ENCODE measurements at places on chromosomes 3 and 15.
A peak's percentile ranks its signal among the peaks of the same experiment; 100 is the strongest.

DNA sequence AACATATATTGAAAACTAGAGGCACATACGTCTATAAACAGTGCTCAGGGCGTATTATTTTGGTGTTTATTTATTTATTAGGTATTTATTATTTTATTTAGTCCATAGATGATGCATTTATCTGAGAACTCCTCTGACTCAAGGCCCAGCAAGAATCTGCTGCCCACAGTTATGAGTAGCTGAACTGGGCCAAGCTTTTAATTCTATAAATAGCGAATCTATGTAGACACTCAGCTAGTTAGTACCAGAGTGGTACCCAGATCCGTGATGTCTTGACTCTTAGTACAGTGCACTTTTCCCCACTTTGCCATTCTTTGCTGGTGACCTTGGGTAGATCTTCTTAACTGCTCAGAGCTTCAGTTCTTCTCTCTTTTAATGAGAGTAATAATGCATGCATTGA lies 370.4 kb upstream of the TPRG1 start:
- DNase-seq, result no peak

- peak; percentile 61 for DNase-seq
Observed at GRCh38 chr3:66386925-66387650, 113.7 kb downstream of the LRIG1 start.

GRCh38 chr3:197372047-197372661 lies 73.7 kb upstream of the DLG1 start:
- no peak for DNase-seq

DNA sequence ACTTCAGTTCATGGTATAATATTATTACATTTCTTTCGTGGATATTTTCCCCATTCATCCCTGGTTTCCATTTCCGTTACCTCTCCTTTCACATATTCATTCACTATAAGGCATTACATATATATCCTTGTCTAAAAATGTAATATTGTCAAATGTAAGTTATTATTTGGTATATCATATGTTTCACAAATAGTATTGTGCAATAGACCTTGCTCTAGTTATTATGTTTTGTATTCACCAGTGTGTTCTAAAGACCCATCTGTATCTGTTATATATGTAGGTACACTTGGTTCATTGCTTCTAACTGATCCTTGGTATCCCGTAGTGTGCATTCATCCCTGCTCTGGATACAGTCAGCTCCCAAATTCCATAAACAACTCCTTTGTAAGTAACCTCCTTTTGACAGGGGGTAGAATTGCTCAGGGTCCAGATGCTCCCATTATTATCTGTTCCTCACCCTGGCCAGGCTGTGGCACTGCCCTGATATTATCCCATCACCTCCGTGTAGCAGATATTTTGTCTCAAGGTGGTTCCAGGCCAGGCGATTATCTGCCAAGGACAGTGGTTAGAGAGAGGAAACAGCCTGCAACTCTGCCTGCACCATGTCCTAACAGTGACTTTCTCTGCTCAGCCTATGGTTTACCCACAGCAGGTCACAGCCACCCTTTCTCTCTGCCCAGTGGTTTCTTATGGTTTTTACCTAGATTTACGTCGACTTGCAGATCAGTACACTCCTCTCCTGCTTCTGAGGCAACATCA lies 29.2 kb downstream of the PAQR9 start:
- DNase-seq, result no peak

DNA sequence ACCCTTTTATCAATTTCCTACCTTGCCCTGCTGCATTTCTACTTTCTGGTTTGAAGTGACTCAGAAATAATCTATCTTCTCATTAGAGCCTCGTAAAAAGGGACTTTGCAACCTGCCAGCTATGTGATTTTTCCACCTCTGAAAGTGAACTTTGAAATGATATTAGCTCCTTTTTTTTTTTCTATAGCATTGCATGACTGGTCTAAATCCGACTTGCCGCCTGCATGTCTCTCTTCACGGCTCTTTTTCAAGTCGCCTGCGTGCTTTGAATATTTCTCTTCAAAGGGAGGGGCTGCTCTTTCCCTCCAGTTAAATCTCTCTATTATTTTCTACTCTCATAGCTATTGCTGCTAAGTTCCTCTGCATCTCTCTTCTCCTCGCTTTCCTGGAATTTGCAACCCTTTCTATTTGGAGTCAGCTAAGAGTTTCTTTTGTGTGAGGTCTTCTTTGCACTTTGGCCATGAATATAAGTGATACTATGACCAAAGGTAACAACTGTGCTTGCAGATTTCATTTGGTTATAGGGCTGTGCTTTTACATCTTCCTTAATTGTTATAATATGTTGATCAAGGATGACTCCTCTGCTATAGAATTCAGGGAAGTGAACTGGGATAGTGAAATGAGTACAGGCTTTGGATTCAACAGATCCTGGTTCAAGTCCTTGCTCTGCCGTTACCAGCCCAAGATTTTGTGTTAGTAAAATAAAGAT lies 541.1 kb downstream of the AGBL1 start:
- DNase-seq, result no peak

DNA sequence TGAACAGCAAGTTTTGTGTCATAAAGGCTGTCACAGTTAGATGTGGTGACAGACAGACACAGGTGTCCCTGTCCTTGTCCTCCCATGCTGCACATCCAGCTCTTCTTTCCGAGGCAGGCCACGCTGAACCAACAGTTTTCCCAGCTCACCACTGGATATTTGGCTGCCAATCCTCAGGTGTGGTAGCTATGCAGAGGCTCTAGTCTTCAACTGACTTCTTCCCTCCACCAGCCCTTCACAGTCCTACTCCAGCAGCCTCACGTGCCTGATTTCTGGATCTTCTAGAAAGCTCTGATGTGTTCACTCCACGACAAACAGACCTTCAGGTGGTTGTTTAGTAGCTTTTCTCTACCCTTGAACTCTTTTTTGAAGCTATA lies 145.5 kb downstream of the UACA start:
- DNase-seq, result no peak

GRCh38 chr3:128468791-128469527 lies 2.3 kb upstream of the DNAJB8 start:
- no peak for DNase-seq

DNA sequence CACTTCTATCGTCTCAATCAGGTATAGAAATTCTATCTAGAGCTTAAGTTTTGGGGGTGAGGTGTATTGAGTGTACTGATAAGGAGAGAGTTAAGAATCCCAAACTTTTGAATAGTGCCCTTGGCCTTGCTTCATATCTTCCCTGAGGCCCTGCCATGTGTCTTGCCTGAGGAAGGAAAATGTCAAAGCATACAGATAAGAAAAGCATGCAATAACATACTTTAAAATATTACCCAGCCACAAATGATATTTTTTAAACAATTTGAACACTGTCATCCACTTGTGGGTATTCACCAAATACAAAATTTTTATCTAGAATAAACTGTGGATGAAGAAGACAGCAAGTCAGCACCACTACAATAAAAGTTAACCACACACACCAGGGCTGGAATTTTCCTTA lies 631.0 kb upstream of the ALCAM start:
- DNase-seq, result no peak

GRCh38 chr3:130077636-130078035 lies 4.0 kb upstream of the ALG1L2 start:
- DNase-seq, result no peak

- no peak for DNase-seq
Observed at GRCh38 chr15:26867200-26868007, 542 bp downstream of the GABRA5 start.

DNA sequence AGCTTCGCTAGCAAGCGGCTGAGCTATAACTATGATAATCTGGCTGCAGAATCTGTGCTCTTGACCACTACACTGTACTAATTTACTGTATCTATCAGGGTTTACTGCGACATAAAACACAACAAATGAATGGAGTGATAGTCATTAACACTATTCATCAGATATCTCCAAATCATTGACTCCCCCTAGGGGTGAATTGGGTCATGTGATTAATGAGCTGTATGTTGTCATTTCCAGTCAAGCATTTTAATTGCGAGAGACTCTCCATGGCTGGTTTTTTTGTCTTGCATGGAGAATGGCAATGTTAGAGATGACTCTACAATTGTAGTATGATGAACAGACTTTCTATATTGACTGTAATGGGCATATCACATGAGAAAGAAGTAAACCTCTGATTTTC lies 10.5 kb upstream of the TM4SF18 start:
- DNase-seq, result no peak

- DNase-seq, result no peak
Observed at GRCh38 chr3:48233542-48233941, 7.4 kb upstream of the ZNF589 start.

DNA sequence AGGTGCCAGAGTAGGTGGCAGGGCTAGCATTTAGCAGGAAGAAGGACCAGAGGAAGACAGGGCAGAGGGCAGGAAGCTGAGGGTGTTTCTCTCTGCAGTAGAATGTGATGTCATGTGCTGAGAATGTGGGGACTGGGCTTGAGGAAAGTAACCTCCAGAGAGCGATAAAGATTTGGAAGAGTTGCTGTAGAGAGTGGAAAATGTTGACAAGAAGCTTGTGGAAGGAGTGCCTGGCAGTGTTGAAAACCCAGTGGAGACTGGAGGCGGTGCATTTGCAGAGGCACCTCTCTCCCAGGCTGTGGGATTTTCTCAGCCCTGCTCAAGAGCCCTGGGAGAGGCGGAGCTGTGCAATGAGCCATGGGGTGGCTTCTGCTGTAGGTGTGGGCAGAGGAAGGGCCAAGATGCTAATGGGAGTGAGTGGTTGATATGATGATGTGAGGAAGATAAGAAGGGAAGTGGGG lies 54.8 kb downstream of the MESD start:
- no peak for DNase-seq

- no peak for DNase-seq
Observed at GRCh38 chr3:123409443-123410148, 39.3 kb downstream of the ADCY5 start.

- DNase-seq, result no peak
Observed at GRCh38 chr3:181311186-181311585, 321.6 kb upstream of the DNAJC19 start.

DNA sequence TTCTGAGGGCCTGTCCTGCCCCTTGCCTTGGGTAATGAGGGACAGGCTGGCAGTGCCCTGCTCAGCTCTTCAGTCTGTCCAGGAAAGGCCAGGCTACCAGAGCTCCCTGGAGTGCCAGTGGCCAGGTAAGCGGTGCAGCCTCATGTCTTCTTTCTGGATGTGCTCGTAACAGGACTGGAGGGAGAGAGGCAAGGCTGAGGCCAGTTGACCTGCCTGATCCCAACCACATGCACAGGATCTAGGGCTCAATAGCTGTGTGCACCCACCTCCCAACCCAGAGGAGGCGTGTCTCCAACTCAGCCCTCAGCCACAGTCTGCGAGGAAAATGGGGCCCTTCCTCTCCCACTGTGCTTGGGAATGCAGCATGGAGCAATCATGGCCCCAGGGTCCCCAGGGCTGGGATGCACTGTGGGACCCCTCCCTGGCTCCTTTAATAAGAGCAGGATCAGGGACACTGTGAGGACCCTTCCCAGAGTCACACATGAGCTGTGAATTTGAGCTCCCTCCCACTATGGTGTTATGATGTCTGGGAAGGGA lies 22.5 kb downstream of the ALS2CL start:
- DNase-seq, result no peak

DNA sequence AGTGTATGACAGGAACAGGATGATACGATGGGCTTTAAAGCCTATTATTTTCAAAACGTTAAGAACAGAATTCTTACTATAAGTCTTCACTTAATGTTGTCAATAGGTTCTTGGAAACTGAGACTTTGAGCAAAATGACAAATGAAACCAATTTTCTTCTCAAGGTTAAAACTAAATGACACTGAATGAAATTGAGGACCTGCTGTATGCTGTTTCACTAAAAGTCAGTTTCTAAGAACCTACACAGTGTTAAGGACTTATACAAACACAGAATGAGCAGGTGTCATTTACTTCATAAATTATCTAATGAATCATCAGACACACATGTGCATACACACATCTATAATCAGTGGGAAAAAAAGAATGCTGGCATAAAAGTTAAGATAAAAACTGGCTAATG lies 106.9 kb downstream of the RFTN1 start:
- no peak for DNase-seq

- no peak for DNase-seq
Observed at GRCh38 chr3:13415236-13415986, 4.7 kb downstream of the NUP210 start.

GRCh38 chr3:64354221-64354620 lies 129.0 kb upstream of the PRICKLE2 start:
- no peak for DNase-seq

DNA sequence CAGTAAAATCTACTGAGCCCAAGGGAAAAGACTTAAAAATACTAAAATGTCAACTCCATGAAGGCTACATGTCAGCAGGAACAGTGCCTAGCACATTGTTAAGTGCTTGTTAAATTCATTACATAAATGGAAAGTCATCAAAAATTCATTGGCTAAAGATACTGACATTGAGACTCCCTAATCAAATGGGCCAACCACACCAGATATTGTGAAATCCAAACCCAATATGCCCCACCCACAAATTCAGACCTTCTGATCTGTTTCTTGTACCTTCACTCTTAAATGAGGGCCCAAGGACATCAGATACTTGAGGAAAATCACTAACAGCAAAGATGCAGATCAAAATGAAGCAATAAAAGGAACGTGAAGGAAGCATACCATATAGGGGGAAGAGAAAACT lies 20.7 kb downstream of the MRPS22 start:
- DNase-seq, result no peak

DNA sequence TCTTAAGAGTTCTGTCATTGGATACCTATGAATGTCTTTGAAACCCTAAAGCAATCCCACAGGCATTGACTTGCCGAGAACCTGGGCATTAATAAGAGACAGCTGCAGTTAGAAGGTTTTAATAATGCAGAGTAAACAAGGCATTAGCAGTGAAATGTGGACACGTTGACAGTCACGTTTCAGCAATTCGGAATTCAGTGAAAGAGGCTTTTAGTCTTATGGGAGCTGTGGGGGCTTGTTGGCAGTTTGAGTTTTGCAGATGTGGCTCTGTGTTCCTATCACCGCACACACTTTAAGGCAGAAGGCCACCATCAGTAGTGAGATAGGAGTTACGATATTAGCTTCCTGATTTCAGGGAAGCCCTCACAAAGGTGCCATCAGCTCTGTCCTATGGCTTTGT lies 145.2 kb upstream of the NUDT16 start:
- DNase-seq, result no peak

DNA sequence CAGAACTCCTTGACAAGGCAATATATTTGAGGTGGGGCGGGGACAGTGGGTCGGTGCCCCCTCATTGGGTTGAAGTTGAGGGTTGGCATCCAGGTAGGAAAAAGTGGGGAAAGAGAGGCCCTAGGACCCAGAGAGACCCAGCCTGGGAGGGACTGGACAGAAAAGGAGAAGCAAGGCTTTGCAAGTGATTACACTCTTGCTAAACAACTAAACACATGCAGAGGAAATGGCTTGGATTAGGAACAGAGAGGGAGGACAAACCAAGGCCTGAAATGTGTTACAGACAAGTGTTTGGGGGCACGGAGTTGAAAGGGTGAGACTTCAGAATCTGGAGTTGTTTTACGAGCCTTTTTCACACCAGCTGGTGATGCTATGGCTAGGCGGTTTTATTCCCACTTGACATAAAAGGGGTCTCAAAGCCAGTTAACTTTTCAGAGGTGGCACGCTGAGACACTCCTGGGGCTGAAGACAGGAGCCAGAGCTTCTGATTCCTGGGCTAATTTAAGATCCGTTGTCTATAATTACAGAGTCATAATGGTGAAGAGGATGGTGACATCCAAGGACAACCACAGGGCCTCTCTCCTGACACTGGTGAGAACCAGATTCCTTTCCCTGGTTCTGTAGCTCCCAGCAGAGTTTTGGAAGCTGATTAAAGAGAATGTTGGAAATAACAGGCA lies 7.7 kb upstream of the KCTD6 start:
- DNase-seq, result no peak

All from GM10248 (cell line).